ENCODE measurements at places on chromosomes 1 and 21. TPM values are rescaled to one million over a fixed set of nuclear protein-coding genes. Genes with fewer than 3 reads are reported as not detected.

MATN1 gene
- total RNA-seq: not detected

CSF3R gene
- total RNA-seq: 2.9 TPM

COG2 gene
- 45.3 TPM for total RNA-seq

PLA2G2F gene
- total RNA-seq: not detected

OLFM3 gene
- total RNA-seq: 0.18 TPM

LCE1F gene
- not detected for total RNA-seq

RUNX1 gene
- 17.7 TPM for total RNA-seq

UQCRHL gene
- total RNA-seq: 2.6 TPM
